ENCODE measurements at places on chromosomes 16 and 17. TPM values are rescaled to one million over a fixed set of nuclear protein-coding genes. Genes with fewer than 3 reads are reported as not detected.

The FNDC8 gene
- not detected for total RNA-seq

The SEPTIN12 gene
- total RNA-seq = not detected

The SPG7 gene
- 62.4 TPM for total RNA-seq

- no peak for DNase-seq
These were observed 2.1 kb upstream of the TM4SF5 start for GRCh38 chr17:4769628-4770027.

DNA sequence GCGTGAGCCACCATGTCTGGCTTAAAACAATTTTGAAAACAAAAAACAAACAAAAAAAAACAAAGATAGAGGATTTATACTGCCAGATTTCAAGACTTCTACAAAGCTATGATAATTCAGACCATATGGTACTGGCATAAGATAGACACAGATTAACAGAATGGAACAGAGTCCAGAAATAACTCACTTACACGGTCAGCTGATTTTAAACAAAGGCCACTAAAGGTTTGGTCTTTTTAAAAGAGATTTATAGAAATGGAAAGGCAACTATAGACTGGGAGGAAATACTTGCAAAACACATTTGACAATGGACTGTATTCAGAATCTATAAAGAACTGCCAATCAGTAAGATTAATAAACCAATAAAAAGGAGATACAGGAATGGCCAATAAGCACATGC is 48.6 kb upstream of the MNT start:
- no peak for DNase-seq
